ENCODE measurements at places on chromosomes 2 and 18.

DNA sequence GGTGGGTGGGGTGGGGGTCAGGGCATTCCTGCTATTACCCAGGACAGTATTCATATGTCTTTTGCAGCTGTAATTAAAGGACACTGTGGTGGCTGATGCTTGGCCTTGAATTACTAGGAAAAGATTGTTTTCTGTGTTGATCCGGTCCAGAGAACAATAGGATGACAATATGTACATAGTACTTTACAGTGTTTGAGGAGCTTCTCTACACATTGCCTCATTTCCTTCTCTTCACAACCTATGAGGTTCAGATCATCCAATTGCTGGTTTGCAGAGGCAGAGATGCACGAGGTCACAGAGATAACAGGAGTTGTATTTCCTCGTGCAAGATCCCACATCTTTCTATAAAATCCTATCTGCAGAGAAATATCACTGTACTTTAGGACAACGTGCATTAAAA is 119.5 kb downstream of the LIPG start:
- no peak for DNase-seq

DNA sequence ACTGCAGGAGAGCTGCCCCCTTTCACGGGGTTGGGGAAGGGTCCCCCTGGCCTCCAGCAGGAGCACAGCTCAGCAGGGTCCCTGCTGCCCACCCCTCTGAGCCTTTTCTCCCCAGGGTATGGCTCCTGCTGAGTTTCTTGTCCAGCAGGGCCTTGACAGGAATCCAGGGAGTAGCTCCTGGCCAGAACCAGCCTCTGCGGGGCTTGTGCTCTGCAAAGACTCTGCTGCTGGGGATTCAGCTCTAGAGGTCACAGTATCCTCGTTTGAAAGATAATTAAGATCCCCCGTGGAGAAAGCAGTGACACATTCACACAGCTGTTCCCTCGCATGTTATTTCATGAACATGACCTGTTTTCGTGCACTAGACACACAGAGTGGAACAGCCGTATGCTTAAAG is 21.2 kb downstream of the FOSL2 start:
- DNase-seq, result no peak

- no peak for DNase-seq
Measured at GRCh38 chr2:113157897-113158753, 15.6 kb upstream of the PSD4 start.

DNA sequence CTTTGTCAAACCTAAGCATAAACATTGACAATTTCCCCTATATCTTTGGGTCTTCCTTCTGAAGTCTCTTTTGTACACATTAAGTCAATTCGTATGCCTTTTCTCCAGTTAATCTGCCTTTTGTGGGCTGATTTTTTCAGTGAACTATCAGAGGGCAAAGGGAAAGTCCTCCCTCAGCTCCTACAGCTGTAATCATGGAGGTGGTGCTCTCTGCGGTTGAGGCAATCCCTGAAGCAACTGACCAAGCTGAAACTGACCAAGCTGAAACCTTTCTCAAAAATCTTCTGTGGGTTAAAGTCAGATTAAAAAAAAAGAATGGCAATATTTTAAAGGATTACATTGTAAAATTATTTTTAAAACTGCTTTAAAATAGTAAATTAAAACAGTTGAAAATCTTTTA is 105.8 kb upstream of the DNAJC10 start:
- no peak for DNase-seq

DNA sequence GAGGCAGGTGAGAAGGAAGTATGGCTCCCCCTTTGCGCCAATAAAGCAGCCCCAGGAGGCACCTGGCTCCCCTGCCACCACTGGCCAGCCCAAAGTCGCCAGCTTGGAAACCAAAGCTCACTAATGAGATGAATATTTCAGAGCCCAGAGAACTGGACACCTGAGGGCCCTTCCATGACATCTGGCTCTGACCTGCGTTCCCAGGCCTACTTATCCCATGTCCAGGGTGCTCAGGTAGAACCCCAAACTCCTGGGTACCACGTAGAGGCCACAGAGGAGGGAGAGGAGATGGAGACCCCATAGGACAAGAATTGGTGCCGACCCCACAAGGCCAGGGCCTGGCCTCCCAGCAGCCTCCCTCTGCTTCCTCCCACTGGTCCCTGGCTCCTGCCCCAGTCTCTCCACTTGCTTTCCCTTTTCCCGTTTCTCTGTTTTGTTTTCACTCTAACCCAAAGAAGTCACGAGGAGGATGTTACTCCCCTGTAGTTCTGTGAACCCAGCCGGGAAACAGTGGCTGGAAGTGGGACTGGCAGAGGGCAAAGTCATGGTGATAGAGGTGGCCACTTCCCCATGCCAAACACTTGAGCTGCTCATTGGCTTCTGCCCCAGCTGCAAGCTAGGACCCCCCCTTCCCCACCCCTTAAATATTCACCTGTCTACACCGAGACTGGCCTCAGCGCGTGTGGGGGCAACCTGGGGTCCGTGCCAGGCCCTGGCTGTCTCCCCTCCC is 820 bp downstream of the TMBIM1 start:
- no peak for DNase-seq

GRCh38 chr18:69840001-69840400 is 107.7 kb downstream of the CD226 start:
- DNase-seq, result no peak

- no peak for DNase-seq
Measured at GRCh38 chr18:52082246-52082645, 257.8 kb upstream of the DCC start.

DNA sequence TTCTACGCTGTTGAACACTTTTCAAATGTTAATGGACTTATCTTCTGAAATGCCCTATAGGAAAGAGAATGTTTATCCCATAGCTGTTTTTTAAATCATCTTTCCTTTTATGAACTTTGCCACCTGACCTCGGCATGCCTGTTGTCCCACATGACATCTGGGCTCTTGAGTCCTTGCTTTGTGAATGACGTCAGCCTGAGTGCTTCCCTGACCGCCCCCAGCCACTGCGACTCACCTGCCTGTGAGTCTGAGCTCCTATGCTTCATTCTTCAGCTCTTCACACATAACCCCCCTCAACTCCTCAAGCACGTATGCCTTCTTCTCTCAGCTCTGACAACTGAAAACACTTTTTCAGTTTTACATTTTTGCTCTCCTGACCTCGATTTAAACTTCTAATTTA is 166.8 kb downstream of the DCDC2C start:
- DNase-seq, result no peak

- no peak for DNase-seq
Measured at GRCh38 chr2:152421521-152422370, 86.8 kb downstream of the FMNL2 start.

DNA sequence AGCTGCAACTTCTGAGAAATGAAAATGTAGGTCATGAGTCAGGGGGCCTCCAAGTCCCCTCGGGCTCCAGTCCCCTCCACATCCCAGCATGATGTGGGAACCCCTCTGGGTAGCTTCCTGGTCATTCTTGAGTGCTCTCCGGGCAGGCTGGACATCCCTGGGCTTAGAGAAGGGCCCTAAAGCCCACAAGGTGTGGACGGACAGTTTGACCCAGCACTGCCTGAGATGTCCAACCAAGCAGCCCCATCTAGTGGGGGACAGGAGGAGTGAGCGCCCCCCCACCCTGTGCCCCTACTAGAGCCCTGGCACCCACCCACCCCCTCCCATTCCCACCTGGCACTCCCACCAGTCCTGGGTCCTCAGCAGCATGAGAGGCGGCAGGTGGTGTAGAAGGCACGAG is 46.0 kb downstream of the CYP27C1 start:
- no peak for DNase-seq

DNA sequence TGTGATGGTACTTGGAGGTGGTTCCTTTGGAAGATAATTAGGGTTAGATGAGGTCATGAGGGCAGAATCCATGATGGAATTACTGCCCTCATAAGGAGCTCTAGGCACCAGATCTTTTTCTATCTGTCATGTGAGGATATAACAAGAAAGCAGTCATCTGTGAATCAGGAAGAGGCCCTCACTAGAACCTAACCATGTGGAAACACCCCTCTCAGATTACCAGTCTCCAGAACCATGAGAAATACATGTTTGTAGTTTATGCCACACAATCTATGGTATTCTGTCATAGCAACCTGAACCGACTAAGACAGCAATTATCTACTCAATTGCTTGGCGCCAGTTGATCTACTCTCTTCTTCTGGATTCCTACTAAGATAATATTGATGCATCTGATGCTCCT is 2.4 kb upstream of the SERPINB10 start:
- DNase-seq, result no peak

DNA sequence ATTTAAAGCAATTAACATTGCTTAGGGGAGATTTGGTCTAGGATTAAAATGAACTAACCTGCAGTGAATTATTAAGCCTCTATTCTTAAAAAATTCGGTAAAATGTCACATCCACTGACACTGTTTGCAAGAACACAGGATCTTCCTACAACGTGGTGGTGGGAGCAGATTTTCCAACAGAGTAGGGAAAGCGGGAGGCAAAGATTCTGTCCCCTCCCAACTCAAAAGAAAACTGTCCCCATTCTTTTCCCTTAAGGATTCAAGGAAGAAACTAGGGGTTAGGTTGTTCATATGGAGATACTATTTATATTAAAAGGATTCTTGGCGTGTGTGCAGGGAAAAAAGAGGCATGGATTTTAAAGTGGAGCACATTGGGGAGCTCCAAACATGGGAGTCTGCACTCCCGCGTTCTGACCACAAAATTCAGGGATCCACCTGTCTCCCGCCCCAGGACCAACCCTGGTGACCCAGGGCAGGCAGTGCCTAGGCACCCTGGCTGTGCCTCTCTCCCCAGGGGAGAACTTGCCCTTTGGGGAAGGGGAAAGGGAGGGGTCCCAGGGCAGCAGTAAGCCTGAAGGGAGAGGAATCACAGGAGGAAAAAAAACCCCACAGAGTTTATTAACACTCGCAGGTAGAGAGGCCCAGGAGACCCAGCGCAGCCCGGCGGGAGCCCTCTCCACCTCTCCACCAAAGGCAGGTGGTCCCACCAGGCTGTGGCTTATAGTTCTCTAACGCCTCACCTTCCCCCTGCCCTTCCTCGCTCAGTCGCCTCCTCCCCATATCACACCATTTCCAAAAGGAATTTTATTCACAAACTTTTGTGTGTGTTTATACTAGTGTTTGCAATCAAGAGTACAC is 2.3 kb downstream of the PTGR3 start:
- DNase-seq, result no peak

- peak; percentile 1 for DNase-seq
Measured at GRCh38 chr2:178761759-178762371, 45.4 kb downstream of the TTN start.

DNA sequence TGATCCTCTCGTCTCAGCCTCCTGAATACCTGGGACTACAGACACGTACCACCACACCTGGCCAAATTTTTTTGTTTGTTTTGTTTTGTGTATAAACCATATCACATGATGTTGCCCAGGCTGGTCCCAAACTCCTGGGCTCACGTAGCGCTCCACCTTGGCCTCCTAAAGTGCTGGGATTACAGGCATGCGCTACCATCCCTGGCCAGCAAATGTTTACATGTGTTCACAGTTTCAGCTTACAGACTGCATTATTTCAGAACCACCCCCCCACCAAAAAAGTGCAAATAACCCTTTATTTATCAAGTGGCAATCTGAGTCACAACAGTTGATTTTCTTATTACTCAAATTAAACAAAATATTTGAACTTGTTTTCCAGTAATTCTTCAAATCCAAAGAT is 54.3 kb downstream of the ABCA12 start:
- no peak for DNase-seq

DNA sequence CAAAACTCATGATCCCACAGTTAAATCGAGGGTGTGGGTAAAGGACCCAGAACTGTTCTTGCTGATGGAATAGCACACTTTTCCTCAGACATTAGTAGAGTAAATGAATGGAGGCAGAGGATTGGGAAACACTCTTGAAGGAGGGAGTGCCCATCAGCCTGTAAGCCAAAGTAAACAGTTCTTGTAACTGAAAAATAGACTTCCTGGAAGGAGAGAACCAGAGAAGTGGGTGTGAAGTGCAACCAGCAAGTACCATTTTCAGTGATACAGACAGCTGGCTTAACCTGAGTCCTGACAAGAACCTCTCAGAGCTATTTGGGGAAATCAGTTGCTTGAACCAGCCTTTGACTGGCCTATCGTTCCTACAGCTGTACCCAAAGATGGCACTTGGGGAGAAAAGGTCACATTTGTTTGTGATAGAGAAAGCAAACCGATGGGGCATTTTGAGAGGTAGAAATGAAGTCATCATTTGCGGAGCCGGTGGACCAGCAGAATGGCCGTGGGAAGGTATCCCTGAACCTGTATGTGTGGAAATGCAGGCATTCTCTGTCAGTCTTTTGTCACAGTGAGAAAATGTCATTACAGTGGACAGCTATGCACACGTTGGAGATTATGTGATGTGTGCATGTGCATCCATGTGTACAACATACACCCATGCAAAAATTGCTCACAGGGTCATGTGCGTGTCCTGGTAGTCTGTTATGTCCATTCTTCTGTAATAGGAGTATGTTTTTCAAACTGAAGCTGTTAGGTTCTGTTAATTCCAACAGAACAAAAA is 17.8 kb downstream of the CRIM1 start:
- DNase-seq, result no peak

DNA sequence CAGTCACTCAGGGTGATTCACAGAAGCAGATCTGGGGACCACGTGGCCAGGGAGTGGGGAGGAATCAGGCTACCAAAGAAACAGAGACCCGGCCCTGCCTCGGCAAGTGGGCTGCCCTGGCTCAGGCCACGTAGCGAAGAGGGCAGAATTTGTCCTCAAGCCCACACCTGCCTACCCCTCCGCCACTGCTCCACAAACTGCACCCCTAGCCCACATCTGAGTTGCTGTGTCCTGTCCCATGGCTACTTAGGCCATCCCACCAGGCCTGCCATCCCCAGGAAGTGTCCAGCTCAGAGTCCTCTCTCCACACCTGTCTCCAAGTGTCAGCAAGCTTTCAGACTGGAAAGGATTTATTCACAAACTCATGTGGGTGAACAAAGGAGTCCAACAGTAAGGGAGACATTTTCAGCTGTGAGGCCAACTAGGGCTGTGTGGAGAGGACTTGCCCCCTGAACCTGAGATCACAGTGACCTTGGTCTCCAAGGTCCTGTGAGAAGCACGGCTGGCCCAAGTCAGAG is 31.7 kb upstream of the ASPRV1 start:
- no peak for DNase-seq

GRCh38 chr18:25298853-25299274 is 53.1 kb downstream of the ZNF521 start:
- no peak for DNase-seq

DNA sequence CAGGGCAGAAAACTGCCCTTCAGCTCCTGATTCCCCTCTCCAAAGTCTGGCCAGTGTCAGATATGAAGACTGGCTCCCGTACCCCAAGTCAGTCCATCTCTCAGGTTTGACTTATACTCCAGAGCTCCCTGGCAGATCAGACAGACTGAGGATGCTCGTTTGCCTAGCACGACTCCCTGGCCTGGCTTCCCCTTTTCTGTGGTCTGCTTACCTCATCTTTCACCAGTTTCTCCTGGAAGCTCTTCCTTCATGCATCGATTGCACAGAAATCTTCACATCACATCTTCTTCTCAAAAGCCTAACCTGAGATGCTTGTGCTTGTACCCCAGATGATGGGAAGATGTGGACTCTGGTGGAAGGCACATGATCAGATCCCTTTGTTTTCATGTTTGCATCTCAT is 387.9 kb upstream of the POU3F3 start:
- DNase-seq, result no peak

GRCh38 chr2:37306024-37306423 is 18.6 kb downstream of the PRKD3 start:
- no peak for DNase-seq

GRCh38 chr2:218992703-218993344 is 398 bp downstream of the CRYBA2 start:
- DNase-seq, result no peak

GRCh38 chr18:23333827-23334226 is 119.3 kb upstream of the RIOK3 start:
- DNase-seq, result no peak

GRCh38 chr18:76139844-76140243 is 355.2 kb downstream of the ZNF516 start:
- DNase-seq, result no peak

All from stimulated activated CD4-positive, alpha-beta T cell treated with anti-CD3 and anti-CD28 coated beads, Interleukin-1b, Interleukin-23, amount 100 ng/mL, for 24 hours (primary cell).